ENCODE measurements at places on chromosomes 16 and 17.

DNA sequence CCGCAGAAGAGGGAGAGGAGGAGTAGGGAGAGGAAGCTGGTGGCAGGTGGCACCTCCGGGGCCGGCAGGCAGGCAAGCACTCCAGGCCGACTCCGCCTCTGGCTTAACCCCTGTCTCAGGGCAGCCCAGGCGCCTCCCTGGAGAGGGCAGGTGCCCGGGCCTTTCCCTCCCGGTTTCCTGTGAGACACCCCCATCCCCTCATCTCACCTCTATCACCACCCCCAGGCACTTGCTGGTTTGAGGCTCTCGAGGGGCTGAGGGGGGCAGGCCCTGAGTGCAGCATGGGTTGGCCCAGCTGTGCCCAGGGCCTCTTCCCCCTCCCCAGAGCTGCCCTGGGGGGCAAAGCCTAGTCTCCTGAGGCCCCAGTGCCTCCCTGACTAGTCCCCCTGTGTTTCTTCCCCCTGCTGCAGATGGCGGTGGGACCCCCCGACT, 6.0 kb downstream of the DOC2A start:
- no peak for DNase-seq

DNA sequence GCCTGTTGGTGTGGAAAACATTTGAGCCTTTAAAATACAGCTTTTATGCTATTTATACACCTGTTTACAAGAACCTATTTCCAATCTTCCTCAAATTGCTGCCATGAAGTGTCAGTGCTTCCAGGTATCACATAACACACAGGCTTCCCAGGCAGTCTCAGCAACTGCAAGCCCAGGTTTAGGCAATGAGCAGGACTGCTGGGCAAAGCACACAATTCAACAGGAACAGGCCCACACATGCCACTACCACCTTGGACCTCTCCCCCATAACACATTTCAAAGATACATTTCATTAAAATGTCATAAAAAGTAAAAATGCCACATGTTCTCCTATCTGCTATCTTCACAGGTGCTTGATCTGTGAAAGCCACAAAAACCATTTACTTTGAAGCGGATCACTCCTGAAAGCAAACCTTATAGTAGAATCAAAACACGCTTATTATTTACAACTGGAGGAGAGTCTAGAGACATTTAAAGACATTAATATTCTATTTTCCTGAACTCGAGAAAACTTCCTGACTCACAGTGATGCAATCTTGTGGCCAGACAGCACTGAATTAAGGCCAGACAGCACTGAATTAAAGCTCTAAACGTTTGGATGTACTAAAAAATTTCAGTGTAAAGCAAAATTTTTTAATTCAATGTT, 31.5 kb downstream of the ANKFY1 start:
- DNase-seq = peak; percentile 70

DNA sequence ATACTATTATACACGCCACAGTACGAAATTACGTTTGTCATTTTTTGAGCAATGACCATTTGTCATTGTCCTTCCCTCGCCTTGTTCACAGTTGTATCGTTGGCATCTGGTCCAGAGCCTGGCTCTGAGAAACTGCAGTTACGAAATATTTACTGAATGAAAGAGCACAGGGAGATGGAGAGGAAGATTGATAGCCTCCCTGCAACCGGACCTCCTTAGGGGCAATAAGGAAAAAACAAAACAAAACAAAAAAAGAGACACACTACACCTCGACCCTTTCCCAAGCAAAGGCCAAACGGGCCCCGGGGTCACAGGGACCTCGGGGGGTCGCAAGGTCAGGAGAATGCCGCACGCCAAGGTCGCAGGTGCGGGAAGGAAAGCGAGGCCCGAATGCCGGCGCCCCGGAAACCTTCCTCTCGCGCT, 857 bp downstream of the GOT2 start:
- DNase-seq = no peak

GRCh38 chr17:18262111-18262510, 1.6 kb downstream of the MIEF2 start:
- DNase-seq = no peak

DNA sequence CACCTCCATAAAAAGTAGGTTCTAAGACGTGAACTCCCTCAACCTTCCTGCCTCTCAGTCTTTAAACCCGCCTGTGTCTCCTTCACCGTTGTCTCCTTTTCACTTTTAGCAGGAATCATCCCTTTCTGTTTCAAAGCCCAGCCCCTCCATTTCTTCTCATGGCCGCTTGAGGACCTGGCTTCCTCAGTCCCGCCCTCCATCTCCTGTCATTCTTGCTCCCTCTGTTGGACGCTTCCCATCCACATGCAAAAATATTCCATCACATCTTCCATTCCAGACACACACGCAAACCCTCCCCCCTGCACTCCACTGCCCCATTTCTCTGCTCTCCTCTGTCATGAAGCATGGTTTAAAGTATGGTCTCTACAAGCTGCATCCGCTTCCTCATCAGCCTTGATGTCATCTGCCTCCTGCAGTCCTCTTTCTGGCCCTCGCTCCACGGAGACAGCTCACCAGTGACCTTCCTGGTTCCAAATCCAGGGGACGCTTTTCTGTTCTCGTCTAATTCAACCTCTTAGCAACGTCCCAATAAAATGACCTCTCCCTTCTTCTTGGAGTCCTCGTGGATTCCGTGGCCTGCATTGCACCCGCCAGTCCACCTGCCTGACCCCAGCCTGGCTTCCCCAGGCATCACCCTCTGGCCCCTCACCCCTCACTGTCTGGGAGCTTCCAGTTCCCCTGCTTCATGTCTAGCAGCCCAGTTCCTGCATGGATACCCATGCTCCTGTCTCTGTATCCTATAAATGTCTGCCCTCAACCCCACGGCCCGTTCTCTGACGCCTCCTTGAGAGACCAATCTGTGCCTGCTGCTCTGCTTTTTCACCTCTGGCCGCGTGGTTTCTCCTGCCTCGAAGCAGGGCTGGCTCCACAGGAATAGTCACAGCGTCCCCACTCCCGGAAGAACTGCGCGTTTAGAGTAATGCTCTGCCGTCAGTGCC, 26.2 kb downstream of the ANKRD40 start:
- peak; percentile 87 for DNase-seq

- peak; percentile 34 for DNase-seq
These were observed 78.3 kb downstream of the RPA1 start for GRCh38 chr17:1907909-1908698.

- no peak for DNase-seq
These were observed 1.7 kb downstream of the ZNF385C start for GRCh38 chr17:42096360-42097111.

DNA sequence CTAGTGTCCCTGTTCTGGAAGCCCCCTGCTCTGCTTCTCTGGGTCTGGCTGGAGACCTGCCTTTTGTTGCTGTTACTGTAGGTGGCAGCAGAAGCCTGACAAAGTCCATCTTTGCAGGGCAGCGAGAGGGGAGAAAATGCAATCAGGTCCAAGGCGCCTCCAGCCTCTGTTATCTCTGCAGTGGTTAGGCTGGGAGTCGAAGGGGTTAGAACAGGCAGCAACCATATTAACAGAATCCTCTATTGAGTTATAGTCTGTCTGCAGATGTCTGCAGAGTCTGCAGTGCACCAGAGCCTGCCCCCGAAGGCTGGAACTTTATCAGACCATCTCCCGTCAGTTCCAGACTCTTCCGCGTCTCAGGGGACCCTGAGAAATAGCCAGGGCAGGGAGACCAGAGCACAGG, 404.9 kb upstream of the EEF2KMT start:
- DNase-seq = no peak

GRCh38 chr17:18144855-18145254, 36.3 kb downstream of the MYO15A start:
- no peak for DNase-seq

DNA sequence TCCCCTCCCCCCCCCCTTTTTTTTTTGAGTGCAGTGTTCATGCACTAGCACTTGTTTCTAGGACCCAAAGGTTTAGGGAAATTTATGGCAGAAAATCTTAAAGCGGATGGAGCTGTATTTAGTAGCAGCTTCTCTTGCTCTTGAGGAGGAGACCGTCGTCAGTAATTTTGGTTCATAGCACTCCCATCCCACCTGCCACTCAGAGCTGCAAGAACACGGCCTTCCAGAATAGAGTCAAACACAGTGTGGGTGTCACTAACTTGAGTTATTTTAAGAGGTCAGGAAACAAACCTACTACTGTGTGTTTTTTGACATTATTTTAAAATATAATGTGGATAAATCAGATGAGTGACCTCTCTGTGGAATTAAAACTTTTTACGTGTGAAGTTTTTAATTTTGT, 37.3 kb downstream of the SEC14L1 start:
- DNase-seq = no peak

- peak; percentile 98 for DNase-seq
These were observed 160.1 kb upstream of the IRX3 start for GRCh38 chr16:54446639-54447038.

DNA sequence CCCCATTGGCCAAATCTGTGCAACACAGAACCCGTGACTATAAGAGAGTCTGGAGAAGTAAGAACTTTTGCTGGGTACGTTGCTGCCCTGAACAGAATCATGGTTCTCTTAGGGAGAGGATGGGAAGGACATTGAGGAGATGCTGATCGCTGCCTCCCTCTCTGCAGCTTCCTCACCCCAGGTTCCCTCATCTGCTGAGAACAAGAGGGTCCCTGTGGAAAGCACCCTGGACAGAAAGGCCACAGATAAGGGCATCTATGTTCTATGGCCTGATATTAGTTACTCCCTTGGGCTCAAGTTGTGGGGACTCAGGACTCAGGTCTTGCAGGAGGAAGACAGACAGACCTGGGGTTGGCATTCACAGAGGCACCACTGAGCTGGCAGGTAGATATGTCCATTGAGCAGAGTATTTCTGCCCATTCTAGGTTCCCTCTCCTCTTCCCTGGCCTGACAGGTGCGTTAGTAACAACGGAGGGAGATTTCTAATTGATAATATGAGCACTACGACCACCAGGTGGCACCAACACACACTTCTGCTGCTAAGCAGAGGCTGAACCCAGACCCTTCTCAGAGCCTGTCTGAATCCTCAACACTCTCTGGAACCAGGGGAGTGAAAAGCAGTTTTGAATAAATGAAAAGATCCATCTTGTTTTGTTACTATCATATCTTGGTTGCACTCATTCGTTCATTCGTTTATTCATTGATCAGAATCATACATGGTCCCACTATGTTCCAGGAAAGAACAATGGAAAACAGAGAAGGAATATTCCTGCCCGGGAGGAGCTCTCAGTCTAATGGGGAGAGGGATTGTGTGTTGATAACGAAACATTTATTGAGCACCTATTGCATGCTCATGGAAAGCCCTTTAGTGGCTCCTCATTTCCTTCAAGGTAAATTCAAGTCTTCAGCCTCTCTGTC, 56.4 kb downstream of the SLC6A2 start:
- DNase-seq = peak; percentile 39

- peak; percentile 62 for DNase-seq
These were observed 849 bp downstream of the CAPN15 start for GRCh38 chr16:528111-529011.

DNA sequence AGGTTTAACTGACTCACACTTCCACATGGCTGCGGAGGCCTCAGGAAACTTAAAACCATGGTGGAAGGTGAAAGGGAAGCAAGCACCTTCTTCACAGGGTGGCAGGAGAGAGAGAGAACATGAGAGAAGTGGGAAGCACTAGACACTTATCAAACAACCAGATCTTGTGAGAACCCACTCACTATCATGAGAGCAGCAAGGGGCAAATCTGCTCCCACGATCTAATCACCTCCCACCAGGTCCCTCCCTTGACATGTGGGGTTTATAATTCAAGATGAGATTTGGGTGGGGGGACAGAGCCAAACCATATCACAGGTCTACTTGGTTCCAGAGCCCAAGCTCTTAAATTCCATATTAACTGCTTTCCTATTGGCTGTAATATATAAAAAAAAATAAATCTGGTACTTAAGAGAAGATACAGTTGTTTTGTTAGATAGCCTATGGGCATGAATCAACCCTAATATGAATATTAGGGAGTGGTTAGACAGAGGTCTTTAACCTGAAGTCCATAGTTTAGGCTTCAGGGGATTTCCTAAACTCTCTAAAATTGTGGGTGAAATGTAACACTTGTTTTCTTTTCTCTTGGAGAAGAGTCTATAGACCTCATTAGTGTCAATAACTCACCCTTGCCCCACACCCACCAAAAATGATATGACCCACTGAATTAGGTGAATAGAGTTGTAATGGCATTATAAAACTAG, 56.7 kb downstream of the SKAP1 start:
- DNase-seq = no peak

- DNase-seq = peak; percentile 3
These were observed 36.7 kb downstream of the SKAP1 start for GRCh38 chr17:48393283-48393682.

- DNase-seq = no peak
These were observed 34.9 kb upstream of the C16orf78 start for GRCh38 chr16:49338611-49339265.

DNA sequence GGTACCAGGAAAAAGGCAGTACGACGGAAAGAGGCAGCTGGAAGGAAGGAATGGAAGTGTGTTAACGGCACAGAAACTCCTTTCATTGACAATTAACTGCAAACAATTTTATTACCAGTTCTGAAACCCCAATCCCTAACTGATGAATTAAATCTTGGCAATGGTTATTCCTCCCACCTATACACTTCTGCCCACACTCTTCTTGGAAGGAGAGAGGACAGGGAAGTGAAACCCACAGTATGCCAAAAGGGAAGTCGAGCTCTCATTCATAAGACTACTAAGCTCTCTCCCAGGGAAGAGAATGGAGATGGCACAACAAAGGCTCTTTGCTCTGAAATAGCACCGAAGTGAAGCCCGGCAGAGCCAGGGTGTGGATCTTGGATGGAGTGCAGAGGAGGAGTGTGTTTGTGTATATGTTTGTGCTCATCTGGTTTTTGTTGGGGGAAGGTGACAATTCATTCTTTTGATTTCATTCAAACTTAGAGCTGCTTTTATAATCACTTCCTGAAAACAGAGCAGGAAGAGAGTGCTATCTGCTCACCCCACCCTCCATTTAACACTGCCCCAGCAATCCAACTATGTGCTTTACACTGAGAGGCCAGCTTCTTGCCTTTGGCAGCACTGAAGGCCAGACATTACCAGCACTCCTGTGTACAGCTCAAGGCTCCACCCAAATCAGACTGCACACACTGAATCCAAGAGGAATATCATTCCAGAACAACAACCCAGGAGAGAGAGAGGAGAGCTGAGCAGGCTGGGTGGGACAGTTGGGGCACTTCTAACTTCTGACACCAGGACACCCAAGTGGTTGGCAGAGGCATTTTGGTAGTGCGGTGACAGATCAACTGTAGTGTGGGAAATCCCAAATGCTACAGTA, 68.7 kb downstream of the HIC1 start:
- DNase-seq = peak; percentile 33

- peak; percentile 68 for DNase-seq
These were observed 19.8 kb downstream of the COX4I1 start for GRCh38 chr16:85819245-85819644.
